SIG-M5 (cell line): ENCODE measurements at places on chromosomes 5 and 9.

DNA sequence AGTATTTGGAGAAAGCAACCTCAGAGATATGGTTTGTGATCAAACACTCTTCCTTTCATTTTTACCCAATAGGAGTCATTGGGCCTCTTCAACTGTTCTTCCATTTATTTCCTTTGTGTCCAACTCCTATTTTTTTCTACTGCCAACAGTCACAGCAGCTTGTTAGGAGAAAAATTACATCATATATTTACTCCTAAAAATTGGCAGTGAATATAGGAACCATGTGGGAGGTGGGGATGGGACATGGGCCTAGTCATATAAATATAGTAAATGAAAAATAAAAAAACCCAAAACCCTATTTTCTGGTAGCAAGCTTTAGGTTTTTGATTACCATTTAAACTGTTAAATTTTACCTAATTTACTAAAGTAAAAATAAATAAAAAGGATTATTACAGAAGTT, 134.9 kb upstream of the MPDZ start:
- DNase-seq = no peak

DNA sequence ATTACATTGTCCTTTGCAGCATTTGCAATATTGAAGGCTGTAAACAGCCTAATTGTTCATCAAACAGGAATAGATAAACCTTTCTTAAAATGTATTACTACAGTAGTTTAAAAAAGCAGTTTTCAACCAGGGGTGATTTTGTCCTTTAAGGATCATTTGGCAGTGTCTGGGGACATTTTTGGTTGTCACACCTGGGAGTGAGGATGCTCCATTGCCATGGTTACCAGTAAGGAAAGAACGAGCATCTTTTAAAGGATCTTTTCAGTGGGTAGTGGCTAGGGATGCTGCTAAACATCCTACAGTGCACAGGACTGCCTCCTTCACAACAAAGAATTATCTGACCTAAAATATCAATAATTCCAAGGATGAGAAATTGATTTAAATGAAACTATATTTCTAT, 596.3 kb downstream of the HINT1 start:
- no peak for DNase-seq

GRCh38 chr9:123772967-123773366, 157.0 kb downstream of the DENND1A start:
- DNase-seq = no peak

DNA sequence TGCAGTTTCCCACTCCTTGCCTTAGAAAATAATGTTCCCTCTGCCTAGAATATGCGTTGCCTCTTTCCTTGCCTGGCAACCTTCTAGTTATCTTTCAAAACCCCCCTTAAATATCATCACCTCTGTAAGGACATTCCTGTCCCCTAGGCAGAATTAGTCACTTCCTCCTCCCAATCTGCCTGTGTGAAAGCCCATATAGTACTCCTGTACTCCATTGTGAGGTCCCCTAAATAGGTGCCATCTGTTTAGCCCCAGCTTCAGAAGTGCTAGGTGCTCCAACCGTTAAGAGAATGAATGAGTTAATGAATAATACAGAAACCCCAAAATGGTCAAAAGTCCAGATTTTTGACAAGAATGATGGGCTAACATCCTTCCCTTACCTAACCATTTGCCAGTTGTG, 181.4 kb downstream of the GDNF start:
- DNase-seq = no peak

DNA sequence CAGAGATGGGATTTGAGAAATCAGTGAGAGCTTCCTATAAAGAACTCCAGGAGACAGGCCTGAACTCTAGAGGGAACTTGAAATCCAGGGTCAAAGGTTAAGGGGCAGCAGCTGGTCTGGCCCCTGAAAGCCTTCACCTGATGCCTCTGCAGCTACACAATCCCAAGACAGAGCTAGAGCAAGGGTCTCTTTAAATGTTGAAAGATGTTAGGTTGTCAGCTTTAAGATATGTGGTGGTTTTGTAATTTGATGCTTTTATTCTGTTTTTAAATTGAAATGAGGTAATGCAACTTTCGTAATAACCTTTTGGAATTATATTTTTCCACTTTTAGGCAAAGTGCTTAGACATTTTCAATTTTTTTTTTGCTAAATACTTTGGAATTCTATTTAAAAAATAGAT, 2.4 kb downstream of the SOWAHA start:
- DNase-seq = no peak

DNA sequence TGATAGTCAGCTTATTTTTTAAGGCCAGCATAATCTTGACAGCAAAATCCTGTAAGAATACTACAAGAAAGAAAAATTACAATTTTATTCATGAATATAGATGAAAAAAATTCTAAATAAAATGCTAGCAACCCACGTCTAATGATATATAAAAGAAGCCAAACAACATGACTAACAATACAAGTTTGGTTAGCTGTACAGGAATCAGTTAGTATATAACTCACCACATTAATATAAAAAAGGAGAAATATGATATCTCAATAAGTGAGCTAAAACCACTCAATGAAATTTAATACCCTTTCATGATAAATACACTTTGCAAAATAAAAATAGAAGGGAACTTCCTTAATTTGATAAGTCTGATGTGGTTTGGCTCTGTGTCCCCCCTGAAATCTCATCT, 139.7 kb upstream of the MAN2A1 start:
- no peak for DNase-seq

DNA sequence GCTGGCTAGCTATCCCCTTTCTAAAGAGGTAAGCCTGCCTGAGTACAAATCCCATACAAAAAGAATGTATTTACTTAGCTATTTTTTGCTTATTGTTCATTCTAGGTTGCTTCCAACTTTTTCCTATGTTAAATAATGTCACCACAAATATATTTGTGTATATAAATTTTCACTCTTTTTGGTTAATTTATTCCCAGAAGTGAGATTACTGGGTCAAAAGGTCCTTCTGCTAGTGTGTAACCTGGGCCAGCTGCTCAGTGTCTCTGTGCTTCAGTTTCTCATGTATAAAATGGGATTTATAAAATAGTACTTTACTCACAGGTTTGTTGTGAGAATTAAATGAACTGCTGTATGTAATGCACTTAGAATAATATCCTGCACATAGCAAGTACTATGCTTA, 23.9 kb upstream of the DMRT2 start:
- DNase-seq = no peak

GRCh38 chr5:86806206-86806605, 188.5 kb downstream of the COX7C start:
- DNase-seq = no peak

GRCh38 chr5:158224253-158224652, 365.3 kb upstream of the CLINT1 start:
- no peak for DNase-seq

DNA sequence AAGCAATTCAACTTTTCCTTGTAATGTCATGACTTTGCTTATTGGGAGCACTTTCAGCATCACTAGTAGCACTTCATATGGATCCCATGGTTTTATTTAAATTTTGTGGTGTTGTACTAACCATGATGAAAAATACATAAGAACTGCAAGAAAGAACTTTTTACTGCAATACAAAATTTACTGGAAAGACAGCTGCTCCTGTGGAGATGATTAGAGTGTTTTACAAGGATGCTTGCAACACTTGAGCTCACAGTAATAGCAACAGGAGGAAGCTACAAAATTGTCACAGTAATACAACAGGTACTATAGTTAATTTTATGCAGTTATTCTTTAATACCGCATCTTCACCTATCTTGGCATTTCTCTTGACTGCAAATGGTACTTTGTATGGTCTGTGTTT, 158.3 kb upstream of the TSLP start:
- DNase-seq = no peak

DNA sequence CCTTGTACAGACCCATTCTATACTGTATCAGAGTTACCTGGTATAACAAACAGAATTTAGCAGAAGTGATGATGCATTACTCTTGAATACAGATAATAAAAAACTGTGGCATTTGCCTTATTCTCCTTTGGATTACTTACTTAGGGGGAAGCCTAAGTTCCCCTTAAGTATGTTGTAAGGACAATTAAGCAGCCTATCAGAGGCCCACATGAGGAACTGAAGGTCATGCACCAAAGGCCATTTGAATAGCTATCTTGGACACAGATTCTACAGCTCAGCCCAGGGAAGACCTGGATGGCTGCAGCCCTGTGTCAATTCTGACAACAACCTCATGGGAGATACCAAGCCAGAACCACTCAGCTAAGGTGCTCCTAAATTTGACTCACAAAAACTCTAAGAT, 125.2 kb downstream of the RAPGEF6 start:
- no peak for DNase-seq

DNA sequence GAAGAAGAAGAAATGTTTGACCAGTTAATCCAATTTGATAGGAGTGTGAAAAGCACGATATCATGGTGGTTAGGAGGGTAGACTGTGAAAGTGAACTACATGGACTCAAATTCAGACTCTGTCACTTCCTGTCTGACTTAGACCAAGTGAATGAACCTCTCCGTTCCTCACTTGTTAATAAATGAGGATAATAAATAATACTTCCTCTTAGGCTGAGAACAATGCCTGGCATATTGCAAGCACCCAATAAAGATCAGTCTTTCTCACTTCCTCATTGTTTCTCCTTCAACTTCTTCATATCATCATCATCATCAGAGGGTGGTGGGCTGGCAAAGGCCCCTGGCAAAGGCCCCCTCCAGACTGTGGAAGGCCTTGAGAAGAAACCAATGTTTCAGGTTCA, 148.7 kb downstream of the CDK5RAP2 start:
- no peak for DNase-seq

GRCh38 chr5:180205916-180206315, 3.1 kb downstream of the RASGEF1C start:
- no peak for DNase-seq

DNA sequence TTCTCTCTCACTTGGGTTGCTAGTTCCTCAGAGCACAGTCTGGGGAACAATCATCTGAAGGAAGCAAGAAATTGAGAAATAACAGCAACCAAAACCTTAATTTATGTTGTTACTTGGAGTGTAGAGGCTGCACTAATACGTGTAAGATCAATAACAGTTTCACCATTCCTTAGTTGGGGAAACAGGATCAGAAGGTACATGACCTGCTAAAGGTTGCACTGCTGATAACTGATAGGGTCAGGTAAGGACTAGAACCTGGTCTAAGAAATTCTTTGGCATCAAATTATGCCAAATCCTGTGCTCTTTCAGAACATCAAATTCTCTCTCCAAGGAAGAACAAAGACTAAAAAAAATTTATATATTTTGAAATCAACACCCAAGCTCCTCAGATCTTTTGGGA, 278.6 kb upstream of the C9orf72 start:
- DNase-seq = no peak

- DNase-seq = no peak
These were observed 1.6 kb downstream of the MED27 start for GRCh38 chr9:132077881-132078698.

GRCh38 chr5:139271201-139272027, 22.1 kb upstream of the MATR3 start:
- no peak for DNase-seq

DNA sequence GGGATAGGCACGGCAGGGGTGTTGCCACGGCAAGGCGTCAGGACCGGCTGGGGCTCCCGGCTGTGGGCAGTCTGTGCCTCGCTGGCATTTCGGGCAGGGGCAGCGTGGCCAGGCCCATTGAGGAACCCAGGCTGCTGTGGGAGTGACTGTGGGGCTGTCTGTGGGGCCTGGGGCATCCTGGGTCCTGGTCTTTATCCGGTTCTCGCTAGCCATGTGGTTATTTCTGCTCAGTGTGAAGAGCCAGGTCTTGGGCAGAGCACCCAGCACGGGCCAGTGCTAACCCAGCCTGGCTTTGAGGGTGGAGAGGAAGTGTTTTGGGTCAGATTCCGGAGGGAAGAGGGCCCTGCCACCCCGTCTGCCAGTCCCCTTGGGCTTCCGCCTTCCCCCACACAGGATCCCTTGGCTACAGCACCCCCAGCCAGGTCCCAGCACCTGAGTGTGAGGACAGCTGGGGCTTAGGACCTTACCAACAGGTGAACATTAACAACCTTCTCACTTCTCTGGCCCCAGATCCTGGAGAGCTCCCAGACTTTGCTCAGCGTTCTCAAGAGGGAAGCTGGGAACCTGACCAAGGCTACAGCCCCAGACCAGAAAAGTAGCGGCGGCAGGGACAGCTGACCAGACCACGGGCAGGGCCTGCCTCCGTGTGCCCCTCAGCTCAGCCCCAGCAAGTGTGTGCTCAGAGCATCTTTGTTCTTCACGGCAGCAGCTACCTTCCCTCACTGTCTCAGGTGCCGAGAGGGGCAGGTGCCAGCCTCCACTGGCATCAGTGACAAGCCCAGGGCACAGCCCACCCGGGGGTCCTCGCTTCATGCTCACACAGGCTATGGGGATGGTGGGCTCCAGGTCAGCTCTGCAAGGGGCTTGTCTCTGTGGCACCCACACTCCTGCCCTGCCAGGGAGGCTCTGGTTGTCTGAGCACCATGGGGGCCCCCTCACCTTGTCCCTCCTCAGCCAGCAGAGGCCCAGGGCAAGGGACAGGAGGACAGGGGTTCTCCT, 1.1 kb downstream of the SSNA1 start:
- DNase-seq = no peak

- no peak for DNase-seq
These were observed 213.4 kb downstream of the ATPSCKMT start for GRCh38 chr5:10036136-10036815.

GRCh38 chr5:38692781-38693527, 136.5 kb upstream of the LIFR start:
- DNase-seq = no peak

DNA sequence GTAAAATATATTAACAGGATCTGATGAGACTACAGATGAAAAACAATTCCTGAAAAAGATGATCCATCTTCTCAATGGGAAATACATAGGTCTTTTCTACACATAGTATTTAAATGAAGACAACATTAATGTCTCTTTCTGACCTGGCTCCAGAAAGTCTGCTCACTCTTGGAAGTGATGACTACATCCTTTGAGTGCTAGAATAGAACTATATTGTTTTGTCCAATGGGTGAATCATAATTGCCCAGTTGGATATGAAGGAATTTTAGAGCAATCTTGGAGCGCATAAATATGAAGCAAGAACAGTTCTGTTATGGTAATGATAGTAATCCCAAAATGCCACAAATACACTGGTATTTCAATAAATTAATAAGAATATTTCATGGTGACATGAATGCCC, 322.1 kb downstream of the DEPDC1B start:
- no peak for DNase-seq

DNA sequence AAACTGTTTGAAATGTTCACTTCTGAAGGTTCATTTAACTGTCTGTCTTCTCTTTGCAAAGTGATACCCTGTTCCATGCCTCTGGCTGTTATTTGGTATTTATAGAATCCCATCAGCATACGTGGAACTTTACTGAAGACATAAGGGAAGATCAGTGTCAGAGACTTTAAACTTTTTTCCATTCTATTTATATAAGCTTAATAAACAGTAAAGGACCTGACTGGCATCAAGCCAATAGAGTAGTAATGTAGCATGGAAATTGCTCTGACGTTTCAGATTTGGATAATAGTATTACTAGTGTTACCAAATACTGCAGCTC, 94.9 kb upstream of the MINAR2 start:
- no peak for DNase-seq

- no peak for DNase-seq
These were observed 26.9 kb downstream of the PRLR start for GRCh38 chr5:35203403-35203802.

DNA sequence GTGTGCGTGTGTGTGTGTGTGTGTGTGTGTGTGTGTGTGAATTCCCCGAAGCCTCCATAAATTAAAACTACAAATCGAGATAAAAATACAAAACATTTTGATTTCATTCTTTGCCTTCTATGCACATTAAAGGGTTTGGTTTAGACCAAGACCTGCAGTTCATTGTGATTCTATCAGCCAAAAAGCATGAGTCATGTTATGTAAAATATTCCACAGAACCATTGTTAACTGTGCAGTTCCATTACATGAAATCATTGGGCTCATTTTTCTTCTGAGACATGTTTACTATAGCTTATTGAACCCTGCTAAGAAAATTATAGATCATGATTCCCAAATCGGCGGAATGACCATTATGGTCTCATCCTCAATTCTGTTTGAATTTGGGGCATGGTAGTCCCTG, 11.7 kb downstream of the CAVIN4 start:
- DNase-seq = no peak
